T-cell (primary cell): ENCODE measurements at places on chromosomes 6 and 20.

DNA sequence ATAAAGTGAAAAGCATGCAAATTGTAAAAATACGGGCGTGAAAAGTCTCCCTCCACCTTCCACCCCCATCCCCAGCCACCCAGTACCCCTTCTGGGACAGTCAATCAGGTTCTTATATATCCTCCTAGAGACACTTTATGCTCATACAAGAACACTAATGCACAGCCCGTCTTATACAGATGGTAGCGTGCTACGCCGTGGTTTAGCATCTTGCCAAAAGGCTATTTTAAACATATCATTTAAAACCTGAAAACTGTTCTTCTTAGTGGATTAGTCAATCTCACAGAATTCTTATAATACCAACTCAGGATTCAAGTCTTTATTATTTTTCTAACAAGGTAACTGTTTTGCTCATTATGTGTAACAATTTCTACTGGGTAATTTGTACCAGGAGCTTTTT, 57.2 kb upstream of the MRPS10 start:
- no peak for DNase-seq

GRCh38 chr6:159934181-159934580, 34.7 kb upstream of the IGF2R start:
- no peak for DNase-seq

GRCh38 chr6:70413992-70414494, 735 bp downstream of the FAM135A start:
- DNase-seq = no peak

DNA sequence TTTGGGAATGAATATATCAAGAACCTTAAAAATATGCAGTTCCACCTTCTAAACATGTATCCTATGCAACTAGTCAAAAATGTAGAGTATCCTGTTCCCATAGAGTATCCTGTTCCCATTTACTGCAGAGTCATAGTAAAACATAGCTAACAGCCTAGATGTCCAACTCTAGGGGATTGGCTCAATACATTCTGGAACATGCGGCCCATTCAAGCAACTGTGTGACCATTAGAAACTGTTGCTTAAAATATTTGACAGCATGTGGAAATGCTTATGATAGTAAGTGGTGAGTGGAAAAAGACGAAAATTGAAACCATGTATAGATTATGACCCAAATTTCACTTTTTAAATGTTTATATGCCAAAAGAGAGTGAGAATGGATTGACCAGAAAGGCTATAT, 11.2 kb downstream of the FOXP4 start:
- no peak for DNase-seq
